ENCODE measurements at places on chromosomes 7 and 10.

- DNase-seq = no peak
Observed at GRCh38 chr7:90994601-90995000, 269.6 kb upstream of the FZD1 start.

DNA sequence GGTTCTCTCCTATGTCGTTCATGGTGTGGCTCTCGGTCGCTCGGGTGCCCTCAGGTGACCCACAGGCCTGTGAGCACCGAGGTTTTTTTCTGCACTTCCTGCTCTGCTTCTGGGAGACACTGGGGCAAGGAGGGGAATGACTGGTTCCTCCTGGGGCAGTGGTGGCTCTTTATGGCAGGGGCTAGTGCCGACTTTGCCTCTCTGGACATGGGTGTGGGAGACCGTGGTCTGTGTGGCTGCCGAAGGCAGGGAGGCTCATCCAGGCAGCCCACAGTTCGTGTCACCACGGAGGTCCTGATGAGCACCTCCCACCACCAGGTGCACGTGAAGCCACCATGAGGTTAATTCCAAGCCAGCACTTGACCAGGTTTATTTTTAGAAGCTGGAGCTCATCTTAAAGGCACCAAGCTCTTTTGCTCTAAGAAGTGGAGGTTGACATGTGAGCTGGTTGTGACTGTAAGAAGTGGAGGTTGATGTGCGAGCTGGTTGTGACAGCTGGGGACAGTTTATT lies 24.7 kb upstream of the DPYSL4 start:
- no peak for DNase-seq

- no peak for DNase-seq
Observed at GRCh38 chr10:96252730-96253129, 18.6 kb downstream of the BLNK start.

DNA sequence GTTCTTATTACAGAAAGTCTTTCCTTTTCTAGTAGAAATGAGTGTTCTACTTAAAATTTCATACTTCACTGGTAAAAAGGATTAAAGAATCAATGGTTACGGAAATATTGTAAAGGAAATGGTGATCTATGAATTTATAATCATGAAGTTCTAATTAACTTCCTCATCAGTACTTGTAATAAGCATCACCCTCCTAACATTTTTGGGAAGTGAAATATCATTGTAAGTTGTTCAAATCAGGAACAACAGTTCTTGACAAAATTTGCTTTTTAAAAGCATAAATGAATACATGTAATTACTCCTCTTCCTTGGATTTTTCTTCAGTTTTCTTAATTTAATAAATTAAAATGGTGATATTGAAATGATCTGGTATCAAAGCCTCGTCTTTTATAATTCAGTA lies 5.6 kb upstream of the PCGF5 start:
- no peak for DNase-seq

GRCh38 chr7:150415161-150416153 lies 35.0 kb upstream of the GIMAP8 start:
- no peak for DNase-seq

- DNase-seq = no peak
Observed at GRCh38 chr10:97564776-97565175, 7.8 kb upstream of the ANKRD2 start.

- DNase-seq = no peak
Observed at GRCh38 chr7:36986948-36987724, 262.8 kb upstream of the AOAH start.

DNA sequence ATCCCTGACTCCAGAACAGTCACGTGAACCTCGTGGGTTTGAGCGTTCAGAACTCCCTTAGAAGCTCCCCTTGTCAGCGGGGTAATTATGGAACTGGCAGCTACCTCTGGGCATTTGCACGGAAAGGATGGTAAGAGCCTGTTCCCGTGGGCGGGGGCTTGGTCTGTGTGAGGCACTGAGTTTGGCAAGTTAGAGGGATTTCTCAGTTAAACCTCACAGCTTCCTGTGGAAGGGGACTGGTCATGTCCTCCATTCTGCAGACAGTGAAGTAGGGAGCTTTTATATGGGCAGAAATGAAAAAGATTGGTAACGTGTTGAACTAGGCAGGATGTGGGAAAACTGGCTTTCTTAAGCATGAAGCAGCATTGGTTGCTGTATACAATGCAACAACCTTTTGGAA lies 16.0 kb downstream of the PALD1 start:
- DNase-seq = no peak

DNA sequence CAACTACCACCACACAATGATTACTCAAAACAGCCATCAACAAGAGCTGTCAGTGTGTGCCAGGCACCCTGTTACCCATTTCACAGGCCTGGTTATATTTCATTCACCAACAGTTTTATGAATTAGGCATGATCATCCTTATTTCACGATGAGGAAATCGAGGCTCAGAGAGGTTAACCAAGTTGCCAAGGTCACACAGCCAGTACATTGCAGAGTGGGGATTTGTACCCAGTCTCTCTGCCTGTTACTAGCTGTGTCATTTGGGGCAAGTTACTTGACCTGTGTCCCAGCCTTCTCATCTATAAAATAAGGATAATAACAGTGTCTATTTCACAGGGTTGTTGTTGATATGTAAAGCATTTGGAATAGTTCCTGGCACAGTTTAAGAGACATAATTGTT lies 97.2 kb downstream of the COL13A1 start:
- DNase-seq = no peak

DNA sequence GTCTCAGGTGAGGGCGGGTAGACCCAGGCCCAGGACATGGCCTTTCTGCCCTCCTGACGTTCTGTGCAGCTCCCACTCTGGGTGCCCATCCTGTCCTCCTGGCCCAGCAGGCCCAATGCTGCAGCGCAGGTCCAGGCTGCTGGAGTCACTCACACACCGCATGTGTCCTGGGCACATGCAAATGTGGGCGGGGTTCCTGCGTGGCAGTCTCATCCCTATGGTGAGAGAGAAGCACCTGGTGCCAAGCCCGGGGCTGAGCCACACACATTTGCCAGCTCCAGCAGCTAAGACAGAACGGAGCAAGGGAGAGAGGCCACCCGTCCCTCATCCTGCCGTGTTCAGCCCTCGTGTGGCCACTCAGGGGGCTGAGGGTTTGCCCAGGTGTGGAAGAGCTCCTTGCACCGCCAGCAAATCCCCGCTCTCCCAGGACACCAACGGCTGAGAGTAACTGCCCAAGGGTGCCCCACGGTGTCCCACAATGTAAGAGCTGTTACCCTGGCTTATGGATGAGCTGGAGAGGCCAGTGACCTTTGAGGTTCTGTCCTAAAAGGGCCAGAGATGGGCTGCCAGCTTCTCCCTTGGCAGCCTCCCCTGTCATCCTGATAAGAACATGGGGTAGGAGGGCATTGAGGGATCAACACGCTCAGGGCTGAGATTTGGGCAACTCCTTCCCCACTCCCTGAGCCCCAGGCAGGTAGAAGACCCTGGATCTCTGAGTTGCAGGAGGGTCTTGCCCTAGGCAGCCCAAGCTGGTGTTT lies 4.4 kb downstream of the FUOM start:
- no peak for DNase-seq

DNA sequence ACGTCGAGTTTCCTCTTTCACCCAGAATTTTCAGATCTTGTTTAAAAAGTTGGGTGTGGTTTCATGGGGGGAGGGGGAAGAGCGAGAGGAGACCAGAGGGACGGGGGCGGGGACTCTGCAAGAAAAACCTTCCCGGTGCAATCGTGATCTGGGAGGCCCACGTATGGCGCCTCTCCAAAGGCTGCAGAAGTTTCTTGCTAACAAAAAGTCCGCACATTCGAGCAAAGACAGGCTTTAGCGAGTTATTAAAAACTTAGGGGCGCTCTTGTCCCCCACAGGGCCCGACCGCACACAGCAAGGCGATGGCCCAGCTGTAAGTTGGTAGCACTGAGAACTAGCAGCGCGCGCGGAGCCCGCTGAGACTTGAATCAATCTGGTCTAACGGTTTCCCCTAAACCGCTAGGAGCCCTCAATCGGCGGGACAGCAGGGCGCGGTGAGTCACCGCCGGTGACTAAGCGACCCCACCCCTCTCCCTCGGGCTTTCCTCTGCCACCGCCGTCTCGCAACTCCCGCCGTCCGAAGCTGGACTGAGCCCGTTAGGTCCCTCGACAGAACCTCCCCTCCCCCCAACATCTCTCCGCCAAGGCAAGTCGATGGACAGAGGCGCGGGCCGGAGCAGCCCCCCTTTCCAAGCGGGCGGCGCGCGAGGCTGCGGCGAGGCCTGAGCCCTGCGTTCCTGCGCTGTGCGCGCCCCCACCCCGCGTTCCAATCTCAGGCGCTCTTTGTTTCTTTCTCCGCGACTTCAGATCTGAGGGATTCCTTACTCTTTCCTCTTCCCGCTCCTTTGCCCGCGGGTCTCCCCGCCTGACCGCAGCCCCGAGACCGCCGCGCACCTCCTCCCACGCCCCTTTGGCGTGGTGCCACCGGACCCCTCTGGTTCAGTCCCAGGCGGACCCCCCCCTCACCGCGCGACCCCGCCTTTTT lies at the start of gene VIM:
Gene VIM, plus strand, starts transcription at position 151 of the 925 bp plus-strand sequence. CDS start 1,182 bp downstream, outside the sequence.
- no peak for DNase-seq

GRCh38 chr7:53743697-53744402 lies 708.4 kb downstream of the POM121L12 start:
- DNase-seq = no peak

GRCh38 chr10:70512149-70512639 lies 33.6 kb downstream of the PALD1 start:
- DNase-seq = no peak

DNA sequence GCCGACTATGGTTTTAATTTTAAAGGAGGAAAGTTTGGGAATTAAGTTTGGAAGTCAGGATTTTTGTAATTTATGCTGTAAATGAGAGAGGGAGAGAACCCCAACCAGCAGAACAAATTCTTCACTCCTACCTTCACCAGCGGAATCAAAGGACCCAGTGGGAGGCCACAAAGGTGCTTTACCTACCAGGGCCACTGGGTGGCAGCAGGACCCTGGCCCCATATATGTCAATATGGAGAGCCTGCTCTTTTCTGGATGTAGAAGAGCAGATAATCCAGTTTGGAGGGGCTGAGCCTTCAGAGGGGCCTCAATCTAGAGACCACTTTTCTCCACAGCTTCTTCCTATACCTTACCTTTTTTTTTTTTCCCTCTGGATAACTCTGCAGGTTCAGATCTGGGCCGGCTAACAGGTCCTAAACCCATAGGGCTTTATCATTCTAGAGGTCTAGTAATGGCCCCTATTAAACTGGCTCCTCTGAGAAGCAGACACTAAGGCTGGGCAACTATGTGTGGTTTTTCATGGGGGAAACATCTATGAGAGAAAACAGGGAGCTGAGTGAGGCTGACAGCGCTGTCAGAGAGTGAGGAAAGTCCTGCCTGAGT lies 8.5 kb upstream of the SCD start:
- DNase-seq = no peak

DNA sequence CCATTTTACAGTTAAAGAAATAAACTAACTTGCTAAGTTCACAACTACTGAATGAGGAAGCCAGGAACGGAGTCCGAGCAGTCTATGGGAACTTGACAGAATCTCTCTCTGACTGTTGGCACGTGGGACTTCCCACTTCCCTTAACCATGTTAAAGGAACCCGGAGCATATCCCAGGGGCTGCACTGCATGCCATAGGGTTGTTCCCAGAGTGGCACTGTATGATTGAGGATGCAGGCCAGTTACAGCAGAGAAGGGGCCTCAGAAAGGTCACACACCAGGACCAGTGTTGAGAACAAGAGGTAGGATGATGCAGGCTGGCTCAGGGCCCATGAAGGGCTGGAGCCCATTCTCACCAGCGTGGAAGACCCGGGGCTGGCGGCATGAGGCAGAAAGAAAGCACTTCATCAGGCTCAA lies 201.8 kb downstream of the NSUN6 start:
- no peak for DNase-seq

DNA sequence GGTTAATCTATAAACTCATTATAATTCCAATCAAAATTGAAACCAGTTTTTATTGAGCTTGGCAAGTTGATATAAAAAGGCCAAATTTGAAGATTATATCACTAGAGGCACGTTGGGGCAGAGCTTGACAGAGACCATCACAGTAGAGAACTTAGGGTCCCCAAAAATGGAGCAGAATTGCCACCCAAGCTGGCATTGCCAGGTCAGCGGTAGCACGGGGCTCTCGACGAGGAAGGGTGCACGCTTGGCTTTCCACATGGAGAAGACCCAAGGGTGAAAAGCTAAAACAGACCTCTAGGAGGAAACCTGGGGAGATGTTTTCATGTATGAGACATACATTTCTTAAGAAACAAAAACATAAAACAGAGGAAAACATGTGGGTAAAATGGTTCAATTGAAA lies 4.3 kb upstream of the JAKMIP3 start:
- no peak for DNase-seq

- no peak for DNase-seq
Observed at GRCh38 chr7:104627516-104627915, 299.1 kb downstream of the LHFPL3 start.

DNA sequence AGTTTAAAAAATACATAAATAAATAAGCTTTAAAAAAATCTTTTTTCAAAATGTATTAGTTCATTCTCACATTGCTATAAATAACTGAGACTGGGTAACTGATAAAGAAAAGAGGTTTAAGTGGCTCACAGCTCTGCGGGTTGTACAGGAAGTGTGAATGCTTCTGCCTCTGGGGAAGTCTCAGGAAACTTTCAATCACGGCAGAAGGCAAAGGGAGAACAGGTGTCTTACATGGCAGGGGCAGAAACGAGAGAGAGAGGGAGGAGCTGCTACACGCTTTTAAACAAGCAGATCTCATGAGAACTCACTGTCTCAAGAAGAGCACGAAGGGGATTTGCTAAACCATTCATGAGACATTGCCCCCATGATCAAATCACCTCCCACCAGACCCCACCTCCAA lies 114.6 kb downstream of the DNAJC1 start:
- no peak for DNase-seq

GRCh38 chr7:70410134-70410750 lies 721.7 kb upstream of the GALNT17 start:
- DNase-seq = no peak

DNA sequence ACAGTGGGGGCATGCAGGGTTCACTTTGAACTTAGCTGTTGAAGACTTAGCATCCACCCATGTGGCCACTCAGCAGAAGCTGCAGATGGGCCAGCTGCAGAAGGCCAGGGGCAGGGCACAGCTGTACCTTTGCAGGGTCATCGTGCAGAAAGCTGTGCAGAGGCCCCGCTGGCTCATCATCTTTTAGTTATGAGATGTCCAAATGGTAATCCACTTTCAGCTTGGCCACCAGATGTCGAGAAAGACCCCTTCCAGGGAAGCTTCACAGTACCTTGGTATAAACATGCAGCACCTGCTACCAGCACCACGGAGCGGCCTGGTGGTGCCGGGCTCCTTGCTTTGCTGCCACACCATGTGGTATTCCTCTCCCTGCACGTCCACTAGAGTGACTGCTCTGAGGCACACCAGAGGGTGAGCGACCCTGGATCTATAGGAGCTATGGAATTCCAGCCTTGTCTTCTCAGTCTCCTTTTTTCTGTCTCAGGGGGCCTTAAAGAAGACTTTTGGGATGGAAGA lies 74.2 kb upstream of the LAMB4 start:
- no peak for DNase-seq

- DNase-seq = no peak
Observed at GRCh38 chr10:48551861-48552591, 52.8 kb downstream of the ARHGAP22 start.

- no peak for DNase-seq
Observed at GRCh38 chr7:112721366-112721765, 68.8 kb downstream of the TMEM168 start.

Measured in AG04449 (cell line).